Fibroblast of lung (primary cell): ENCODE measurements at places on chromosomes 4 and X.

- peak; percentile 4 for DNase-seq
Measured at GRCh38 chr4:88275516-88275915, 8.8 kb downstream of the PPM1K start.

DNA sequence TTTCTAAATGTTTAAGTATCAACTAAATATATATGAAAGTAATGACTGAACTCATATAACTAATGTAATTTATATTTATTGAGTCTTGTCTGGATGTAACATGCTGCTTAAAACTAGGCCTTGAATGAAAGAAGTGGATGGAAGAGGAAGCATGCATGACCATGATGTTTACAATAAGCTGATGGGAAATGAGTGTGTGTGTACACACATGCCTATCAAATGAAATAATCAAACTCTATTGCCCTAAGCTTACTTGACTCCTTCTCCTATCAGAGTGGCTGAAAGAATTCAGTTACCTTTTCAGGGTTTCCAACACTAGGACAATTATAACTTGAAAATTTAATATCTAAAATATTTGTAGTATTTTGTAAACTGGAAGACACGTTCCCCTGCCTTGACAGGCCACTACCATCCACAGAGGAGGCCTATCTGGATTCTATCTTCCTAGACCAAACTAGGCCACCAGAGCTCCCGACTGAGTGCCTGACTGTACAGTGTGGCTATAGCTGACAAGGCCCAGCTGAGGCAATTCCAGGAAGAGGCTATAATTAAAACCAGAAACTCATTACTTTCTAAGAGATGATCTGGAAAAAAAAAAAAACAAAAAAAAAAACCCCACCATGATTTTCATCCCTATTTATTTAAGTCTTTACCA is 7.6 kb downstream of the ARSJ start:
- peak; percentile 47 for DNase-seq

- DNase-seq, result peak; percentile 5
Measured at GRCh38 chr4:165873298-165874071, 448 bp downstream of the TLL1 start.

DNA sequence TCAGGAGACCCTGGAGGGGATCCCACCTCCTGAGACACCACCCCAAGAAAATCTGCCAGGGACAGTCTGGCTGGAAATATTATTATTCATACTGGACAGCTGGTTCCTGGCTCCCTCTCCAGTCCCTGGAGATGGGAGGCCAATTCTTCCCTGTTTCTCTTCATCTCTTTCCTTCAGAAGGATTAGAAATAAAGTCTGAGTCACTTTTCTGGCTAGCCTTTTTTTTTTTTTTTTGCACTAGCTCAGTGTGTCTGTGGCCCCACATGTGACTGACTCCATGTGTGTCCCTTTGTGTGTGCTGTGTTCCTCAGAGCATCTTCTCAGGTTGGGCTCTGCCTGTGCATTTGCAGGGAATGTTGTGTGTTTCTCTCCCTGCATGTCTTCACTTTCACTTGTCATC is 1.8 kb upstream of the FRMPD3 start:
- no peak for DNase-seq

DNA sequence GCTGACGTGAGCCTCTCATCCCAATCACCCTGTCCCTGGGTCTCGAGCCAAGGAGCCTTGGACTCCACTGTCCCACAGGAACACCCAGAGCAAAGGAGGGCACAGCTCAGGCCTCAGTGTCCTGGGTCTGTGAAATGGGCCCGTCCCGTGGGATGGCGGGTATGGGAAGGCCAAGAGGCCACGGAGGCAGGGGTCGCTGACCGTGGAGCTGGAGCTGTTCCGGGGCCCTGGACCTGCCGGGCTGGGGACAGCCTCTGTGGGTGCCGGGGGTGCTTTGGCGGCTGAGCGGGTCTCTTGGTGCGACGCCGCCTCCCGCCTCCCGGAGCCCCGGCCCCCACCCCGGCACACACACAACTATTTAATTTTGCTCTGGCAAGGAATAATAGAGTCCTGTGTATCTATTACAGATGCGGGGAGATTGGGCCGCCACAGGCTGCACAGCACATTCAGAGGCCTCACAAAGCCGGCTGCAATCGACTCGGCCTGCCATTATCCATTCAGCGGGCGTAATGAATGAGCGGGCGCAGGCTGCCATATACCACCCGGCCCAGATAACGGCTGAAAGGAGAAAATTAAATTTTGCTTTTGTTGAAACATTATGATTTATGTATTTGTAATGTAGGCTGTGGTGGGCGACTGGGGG is 83.9 kb upstream of the NKX1-1 start:
- DNase-seq, result no peak

DNA sequence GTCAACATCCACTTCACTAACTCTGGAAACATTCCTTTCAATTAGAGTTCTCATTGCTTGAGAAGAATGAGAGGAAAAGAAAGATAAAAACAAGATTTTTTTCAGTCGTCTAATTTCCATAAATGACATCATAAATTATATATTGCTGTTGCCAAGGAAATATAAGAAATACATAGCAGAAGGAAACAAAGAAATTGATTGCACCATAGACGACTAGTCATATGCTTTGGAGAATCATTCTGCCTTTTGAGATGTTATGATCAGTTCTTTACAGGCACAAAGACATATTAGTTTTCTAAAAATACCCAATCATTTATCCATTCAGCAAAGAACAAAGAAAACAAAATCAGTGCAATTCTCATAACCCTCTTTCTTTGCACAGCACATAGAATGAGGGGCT is 672 bp upstream of the C1QTNF7 start:
- peak; percentile 19 for DNase-seq

GRCh38 chr4:41361794-41362526 is 105.2 kb downstream of the UCHL1 start:
- DNase-seq, result no peak

GRCh38 chrX:110001740-110002299 is 1.1 kb upstream of the TMEM164 start:
- DNase-seq, result no peak

DNA sequence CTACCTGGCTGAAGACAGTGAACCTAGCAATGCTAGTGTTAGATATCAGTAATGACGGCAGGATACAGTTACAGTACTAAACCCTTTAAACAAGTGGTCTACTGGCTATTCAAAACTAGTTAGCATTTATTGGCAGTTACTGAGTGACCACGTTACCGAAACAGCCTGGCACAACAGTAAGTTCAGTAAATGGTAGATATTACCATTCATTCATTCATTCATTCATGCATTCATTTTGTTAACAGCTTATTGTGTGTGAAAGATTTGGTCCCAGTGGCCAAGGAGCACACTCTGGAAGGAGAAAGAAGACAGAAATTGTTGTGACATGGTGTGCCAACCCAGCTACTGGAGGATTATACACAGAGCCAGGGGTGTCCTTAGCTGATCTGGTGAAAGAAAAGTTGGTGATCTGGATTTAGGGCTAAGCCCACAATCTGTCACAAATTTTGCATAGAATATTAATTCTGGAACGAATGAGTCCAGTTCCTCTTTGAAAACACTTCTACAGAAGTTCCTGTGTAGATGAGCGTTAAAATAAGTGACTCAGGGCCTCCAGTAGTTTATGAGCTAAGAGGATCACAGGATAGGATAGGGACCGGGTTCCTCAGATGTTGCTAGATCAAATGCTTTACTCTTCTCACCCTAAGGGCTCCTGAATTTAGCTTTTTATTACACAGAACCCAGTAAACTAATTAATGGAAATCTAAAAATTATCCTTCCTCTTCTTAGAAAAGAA is 179.1 kb downstream of the CBR4 start:
- no peak for DNase-seq

GRCh38 chr4:182367153-182367552 is 124.0 kb downstream of the TENM3 start:
- peak; percentile 23 for DNase-seq

DNA sequence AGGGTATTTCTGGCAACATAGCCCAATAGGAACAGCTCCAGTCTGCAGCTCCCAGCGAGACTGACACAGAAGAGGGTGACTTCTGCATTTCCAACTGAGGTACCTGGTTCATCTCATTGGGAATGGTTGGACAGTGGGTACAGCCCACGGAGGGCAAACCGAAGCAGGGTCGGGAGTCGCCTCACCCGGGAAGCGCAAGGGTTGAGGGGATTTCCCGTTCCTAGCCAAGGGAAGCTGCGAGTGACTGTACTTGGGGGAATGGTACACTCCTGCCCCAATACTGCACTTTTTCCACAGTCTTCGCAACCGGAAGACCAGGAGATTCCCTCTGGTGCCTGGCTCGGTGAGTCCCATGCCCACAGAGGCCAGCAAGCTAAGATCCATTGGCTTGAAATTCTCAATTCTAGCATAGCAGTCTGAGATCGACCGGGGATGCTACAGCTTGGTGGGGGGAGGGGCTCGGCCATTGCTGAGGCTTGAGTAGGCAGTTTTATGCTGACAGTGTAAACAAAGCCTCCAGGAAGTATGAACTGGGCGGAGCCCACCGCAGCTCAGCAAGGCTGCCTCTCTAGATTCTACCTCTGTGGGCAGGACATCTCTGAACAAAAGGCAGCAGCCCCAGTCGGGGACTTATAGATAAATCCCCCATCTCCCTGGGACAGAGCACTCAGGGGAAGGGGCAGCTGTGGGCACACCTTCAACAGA is 14.0 kb upstream of the ADAD1 start:
- no peak for DNase-seq
